Stimulated activated CD8-positive, alpha-beta memory T cell treated with anti-CD3 and anti-CD28 coated beads, Interleukin-2, amount 100 ng/mL, for 48 hours (primary cell): ENCODE measurements at places on chromosomes 3 and 15.

- no peak for DNase-seq
Observed at GRCh38 chr3:12560505-12561190, 3.8 kb downstream of the MKRN2 start.

GRCh38 chr3:60101621-60102020, 1051.8 kb upstream of the CFAP20DC start:
- DNase-seq, result no peak

- no peak for DNase-seq
Observed at GRCh38 chr3:54871867-54872266, 56.0 kb downstream of the LRTM1 start.

DNA sequence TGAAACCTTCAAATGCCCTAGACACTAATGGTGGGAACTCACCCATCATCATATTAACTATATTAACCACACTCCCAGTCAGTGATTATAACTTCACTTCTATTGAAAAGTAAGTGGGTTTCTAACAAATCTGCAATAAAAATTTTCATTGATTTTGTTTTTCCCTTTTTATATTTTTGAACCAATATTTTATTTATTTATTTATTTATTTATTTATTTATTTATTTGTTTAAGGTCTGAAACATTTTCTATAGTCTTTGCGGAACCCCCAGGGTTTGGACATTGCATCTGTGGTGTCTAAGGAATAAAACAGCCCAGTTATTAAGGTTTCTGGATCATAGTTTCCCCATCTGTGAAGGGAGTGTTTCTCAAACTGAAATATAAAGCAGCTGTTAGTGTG, 16.2 kb upstream of the PLCL2 start:
- DNase-seq, result no peak
